ENCODE measurements at places on chromosomes 1 and 21.
A peak's percentile ranks its signal among the peaks of the same experiment; 100 is the strongest.

DNA sequence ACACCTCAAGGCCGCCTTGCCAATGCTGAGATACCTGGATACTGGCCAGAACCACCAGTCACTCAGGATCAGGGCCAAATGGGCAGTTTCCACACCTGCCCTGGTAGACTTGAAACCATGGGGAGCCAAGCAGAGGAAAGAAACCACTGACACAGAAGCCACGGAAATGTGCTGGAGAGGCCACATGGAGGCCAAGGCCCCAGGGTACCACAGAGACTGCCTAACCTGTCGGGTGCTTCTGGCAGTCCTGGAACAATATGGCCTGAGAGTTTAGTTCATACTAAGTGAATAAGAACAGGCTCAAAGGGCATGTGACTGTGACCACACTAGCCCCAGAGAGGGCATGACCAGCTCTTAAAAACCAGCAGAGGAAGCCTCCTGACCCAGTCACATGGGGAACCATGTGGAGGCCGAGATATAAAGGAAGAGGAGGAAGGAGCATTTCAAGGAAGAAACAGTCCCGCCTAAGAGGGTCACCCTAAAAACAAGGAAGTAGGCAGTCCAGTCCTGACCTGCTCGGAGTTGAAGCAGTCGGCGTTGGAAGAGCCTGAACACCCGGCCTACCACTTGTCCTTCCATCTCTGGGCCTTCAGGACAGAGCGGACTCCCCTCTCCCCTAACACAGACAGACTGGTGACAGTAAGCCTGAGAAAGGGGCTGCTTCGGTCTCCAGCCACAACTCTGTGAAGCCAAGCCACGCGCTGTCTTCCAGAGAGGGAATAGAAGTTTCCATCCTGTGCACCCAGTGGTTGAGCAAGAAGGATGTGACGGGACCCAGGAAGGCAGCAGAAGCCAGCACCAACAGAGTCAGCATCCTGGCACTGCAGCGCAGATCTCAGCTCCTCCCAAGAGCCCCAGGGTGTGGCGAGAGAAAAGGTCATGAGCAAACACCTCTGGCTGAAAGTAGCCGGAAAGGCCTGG, at the start of gene DENND2D:
Gene DENND2D (minus strand): TSS at position 766 of the 921 bp plus-strand sequence. CDS start 187 bp downstream, at position 579.
- no peak for DNase-seq

DNA sequence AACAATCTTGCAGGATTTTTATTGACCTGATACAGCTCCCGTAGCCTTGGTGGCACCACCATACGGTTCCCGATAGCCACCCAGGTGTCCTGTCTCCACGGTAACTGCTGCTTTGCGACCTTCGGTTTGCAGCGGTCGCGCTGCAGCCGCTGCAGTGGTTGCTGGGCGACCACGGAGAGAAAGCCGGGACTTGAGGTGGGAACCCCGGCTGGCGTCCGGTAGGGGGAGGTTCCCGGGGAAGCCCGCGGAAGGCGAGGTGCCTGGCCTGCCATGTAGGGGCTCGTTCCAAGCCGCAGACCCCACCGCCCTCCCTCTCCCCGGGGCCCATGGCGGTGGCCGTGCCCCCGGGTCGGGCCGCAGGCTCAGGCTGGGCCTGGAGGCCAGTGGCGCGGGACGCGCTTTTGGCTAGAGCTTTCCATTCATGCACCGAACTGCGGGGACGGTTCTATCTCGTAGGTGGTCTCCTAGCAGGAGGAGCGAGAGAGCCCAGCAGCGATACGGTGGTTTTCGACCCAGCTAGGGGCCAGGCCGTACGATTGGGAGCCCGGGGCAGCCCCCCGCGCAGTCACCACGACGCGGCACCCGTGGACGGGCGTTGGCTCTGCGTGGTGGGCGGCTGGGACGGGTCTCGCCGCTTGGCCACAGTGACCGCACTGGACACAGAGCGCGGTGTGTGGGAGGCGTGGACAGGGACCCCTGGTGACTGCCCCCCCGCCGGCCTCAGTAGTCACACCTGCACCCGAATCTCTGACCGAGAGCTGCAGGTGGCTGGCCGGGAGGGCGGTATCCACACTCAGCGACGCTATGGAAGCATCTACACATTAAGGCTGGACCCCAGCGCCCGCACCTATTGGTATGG, at the start of gene KLHDC9:
Gene KLHDC9 (plus strand): TSS at position 152 of the 859 bp plus-strand sequence. CDS start 175 bp downstream, at position 327.
- no peak for DNase-seq

DNA sequence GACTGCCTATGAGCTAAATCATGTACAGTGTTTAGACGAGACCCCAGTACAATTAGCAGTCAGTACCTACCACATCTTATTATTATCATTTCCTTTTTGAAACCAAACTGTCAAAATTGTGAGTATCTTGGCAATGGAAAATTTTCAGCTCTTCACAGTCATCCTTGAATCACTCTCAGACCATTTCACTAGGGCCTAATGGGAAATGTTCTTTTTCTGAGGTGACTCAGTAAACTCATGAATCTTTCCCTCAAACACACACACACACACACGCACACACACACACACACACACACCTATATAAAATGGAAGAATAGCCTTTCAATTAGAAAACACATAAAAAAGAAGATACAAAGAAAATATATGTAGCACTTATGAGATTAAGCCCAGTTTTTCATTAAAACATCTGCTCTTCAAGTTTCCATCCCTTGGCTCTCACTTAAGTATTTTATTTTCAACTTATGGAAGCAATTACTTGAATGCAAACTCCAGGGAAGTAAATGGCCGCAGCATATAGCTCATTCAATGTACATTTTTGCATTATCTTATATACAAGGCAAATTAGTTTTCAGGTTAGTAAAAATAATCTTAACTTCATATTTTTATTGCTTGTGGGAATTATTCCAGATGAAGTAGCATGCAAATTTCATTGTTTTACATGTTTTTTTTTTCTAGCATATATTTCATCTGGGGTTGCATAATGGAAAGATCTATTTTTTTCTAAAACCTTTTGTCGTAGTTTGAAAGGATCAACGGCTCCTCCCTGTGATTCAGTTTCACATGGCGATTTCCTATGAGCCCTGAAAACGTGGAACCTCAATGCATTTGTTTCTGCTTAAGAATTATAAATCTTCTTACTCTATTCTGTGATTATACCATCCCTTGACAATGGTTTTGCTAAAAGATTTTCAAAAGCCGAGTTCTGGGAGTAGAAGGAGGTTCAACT, 46.3 kb upstream of the TMPRSS15 start:
- DNase-seq: peak; percentile 37

DNA sequence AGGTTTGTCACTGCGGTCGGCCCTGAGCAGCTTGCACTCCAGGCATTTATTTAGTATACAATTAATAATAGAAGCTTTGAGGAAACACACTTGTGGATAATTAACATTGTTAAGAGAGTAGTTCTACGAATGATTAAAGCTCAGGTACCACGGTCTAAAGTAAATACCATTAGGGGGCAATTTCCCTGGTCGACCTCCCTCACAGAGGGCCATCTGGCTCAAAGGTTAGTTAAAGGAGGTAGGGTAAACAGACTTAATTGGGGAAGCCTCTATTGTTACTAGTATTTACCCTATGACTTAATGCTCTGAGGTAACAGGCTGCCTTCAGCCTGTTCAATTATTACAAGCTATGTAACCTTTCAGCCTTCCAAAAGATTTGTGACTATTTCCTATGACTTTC, 122.3 kb upstream of the SLC44A3 start:
- no peak for DNase-seq

GRCh38 chr1:198623752-198624647, 14.8 kb upstream of the PTPRC start:
- no peak for DNase-seq

GRCh38 chr1:13500806-13501205, 13.0 kb downstream of the LRRC38 start:
- no peak for DNase-seq

DNA sequence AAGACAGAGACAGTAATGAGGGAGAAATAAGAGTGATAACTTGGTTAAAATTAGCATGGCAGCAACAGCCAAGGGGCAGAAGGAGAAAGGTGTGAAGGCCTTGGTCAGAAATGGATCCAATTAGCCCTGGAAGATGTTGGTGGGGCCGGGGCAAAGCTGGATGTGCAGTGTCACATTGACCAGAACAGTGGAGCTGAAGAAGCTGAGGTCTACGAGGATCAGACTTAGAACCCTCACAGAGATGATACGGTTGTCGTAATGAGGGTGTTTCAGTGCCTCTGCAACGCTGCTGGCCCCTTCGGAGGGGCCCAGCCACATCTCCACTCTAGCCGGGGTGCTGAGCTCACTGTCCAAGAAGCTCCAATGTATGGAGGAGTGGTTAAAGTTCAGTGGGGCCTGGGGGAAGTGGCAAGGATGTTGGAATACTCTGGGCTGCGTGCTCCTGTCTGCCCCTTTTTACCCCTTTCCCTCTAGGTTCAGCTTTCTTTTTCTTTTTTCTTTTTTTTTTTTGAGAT, 14.2 kb downstream of the SH2D2A start:
- no peak for DNase-seq

All from HS-5 (cell line).